MV-4-11 (cell line): ENCODE measurements at places on chromosomes 16 and 17.

- DNase-seq: no peak
Measured at GRCh38 chr16:49858200-49859124, 2.5 kb upstream of the ZNF423 start.

- DNase-seq: no peak
Measured at GRCh38 chr17:83151442-83152226, 72.2 kb downstream of the METRNL start.

DNA sequence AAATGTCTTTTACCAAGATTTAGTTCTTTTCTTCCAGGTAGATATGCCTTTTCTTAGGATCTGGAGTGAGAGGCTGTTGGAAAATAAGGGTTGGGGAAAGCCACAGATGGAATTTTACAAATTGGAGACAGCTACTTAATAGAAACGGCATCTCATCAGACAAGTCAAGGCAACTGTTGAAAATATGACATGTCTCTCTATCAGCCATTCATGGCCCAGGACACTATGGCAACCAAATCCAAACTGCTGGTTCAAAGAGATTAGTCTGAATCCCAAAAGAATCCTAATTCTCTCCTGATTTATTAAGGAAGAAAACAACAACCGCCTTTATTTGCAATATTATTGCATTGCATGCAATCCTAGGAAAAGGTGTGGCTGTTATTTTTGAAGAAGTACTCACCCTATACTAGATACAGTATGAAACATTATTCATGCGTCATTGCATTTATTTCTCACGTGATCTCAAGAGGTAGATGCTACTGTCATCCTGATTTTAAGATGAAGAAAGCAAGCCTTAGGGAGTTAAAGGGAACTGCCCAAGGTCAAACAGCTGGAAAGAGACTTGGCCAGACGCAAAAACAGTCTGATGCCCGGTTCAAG, 12.6 kb upstream of the CEP20 start:
- DNase-seq: no peak

GRCh38 chr16:13553453-13553985, 366.4 kb upstream of the ERCC4 start:
- no peak for DNase-seq

- DNase-seq: no peak
Measured at GRCh38 chr16:66711581-66711980, 15.0 kb upstream of the CMTM4 start.

- DNase-seq: no peak
Measured at GRCh38 chr17:49101054-49101534, 31.5 kb upstream of the B4GALNT2 start.
